Heart right ventricle (tissue), 16 donors: ENCODE measurements at places on chromosomes 3 and 15. TPM values are rescaled to one million over a fixed set of nuclear protein-coding genes. Genes with fewer than 3 reads are reported as not detected.

DNA sequence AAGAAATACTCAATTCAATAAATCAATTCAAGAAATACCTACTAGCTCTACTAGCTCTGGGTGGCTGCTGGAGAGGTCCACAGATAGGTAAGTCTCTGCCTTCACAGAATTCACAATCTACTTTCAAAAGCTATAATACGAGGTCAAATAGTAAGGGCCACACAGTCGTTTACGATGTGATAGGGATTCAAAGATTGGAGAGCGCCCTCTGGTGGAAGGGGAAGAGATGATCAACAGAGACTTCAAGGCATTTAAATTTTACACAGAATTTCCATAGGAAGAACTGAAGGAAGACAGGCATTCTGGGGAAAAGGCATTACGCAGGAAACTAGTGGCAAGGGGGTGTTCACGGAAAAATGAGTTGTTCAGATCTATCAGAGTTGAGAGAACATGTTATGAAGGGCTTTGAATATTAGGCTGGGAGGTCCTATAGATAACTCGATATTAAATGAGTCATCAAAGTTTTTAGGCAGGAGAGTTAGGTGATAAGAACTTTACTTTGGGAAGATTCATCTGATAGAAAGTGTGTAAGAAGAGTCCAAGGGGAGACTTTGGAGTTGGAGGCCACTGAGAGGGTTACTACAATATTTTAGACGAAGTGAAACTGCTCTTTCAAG lies 128.8 kb downstream of the FRMD5 start:
- H3K4me1 ChIP-seq = no peaks in the 10 kb centered on the region
- H3K36me3 ChIP-seq = no peaks in the 10 kb centered on the region
- DNase-seq = peak; percentile 54
- no peaks in the 10 kb centered on the region for H3K27me3 ChIP-seq
- no peak overlapping the region for H3K4me3 ChIP-seq
- H3K27ac ChIP-seq = no peak overlapping the region

DNA sequence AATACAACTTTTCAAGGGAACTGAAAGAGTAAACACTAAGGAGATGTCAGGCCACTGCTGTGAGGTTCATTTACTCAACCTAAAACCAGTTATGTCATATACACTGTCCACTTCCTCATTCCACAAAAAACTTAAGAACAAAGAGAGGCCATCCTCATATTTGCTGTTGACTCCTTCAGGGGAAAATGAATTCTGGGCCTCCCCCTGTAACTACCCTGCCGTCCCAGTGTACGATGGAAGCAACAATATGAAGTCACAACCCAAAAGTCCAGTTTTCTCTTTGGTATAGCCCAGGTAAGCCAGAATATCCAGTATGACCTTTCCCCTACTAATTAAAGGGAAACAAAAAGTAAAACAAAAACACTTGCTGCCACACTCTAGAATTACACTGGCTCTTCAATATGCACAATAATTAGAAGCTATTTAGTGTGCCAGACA lies 16.2 kb downstream of the CEP152 start:
- no peaks in the 10 kb centered on the region for H3K27me3 ChIP-seq
- no peaks in the 10 kb centered on the region for H3K36me3 ChIP-seq
- H3K4me3 ChIP-seq = no peak overlapping the region
- no peaks in the 10 kb centered on the region for H3K4me1 ChIP-seq

MUC20 gene
- 2.6 TPM for total RNA-seq

VEPH1 gene
- 0.07 TPM for total RNA-seq

CILP gene
- 10.8 TPM for total RNA-seq
